ENCODE measurements at places on chromosomes 11 and 22.

GRCh38 chr11:124176925-124177715 is 6.0 kb upstream of the OR10D3 start:
- no peaks in the 10 kb centered on the region for H3K27me3 ChIP-seq
- DNase-seq, result no peak

GRCh38 chr22:43829904-43830851 is 18.1 kb upstream of the EFCAB6 start:
- no peaks in the 10 kb centered on the region for H3K36me3 ChIP-seq
- peaks cover 3% of the 10 kb centered on the region for H3K4me1 ChIP-seq
- no peak overlapping the region for H3K4me3 ChIP-seq
- DNase-seq, result no peak

DNA sequence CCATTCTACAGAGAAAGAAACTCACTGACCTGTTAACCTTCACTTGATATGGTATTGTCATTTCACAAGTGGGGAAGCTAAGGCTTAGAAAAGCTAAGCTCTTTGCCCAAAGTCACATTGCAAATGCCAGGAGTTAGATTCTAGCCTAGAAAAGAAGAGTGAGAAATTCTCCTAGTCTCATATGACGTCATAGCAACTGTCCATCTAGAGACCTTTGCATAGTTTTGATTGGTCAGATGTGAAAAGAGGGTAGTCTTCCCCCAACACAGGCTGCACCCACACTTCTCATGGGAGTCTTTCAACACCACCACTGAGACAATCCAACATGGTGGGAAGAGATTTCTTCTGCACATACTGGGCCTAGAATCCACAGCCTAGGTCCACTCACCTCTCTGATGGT is 197.9 kb downstream of the NTM start:
- no peak overlapping the region for H3K4me3 ChIP-seq
- no peaks in the 10 kb centered on the region for H3K4me1 ChIP-seq
- H3K36me3 ChIP-seq, result no peaks in the 10 kb centered on the region
- H3K27ac ChIP-seq, result no peak overlapping the region
- no peak for DNase-seq

DNA sequence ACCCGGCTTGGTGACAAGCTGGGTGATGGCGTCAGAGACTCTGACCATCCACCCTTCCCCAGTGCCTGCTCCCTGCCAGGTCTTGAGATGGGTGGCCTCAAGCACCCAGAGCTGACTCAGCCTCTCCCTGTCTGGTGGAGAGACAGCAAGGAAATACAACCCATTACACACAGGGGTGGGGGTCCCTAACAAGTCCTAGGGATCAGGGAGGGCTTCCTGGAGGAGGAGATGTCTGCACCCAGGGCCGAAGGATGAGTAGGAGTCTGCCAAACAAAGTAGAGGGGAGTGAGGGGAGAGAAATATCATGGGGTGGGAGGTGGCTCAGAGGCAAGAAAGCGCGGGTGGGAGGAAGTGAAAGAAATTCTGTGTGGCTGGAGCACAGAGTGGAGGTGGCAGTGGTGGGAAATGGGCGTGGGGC is 6.8 kb downstream of the MAFF start:
- H3K4me3 ChIP-seq, result no peak overlapping the region
- no peak overlapping the region for H3K27ac ChIP-seq
- no peaks in the 10 kb centered on the region for H3K36me3 ChIP-seq
- DNase-seq, result no peak

- no peak overlapping the region for H3K27ac ChIP-seq
- H3K27me3 ChIP-seq, result no peaks in the 10 kb centered on the region
- peaks cover 20% of the 10 kb centered on the region for H3K4me1 ChIP-seq
- no peak for DNase-seq
Measured at GRCh38 chr11:10747733-10748132, 3.3 kb upstream of the CTR9 start.

DNA sequence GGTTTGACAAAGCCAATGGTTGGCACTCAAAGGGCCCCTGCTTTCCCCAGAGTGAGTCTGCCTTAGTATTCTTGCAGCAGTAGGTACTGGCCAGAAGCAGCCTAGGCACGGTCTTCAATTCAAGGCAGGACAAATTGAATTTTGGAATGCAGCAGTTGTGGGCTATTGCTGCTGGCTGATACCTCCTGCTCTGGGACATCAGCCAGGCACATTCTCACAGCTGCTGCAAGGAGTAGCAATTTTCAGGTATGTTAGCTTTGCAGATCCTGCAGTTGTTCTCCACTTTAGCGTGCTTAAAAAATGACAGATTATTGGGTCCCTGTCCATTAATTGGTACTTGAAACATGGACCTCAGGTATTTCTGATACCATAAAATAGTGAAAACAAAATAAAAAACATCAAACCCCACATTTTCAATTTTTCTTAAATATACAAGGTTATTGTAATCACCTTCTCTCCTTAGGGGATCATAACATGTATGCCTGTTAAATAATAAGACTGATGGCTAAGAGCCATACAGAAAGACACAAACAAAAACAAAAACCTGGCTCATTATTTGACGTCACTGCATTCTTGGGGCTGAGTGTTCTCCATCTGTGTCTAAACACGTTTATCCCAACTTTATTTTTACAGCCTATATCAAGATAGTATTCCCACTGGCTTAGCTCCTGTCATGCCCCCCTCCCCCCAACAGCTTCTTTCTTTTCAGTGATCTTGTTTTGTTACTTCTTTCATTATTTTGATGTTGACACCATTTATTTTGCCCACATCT is 85.1 kb upstream of the CARD18 start:
- no peaks in the 10 kb centered on the region for H3K36me3 ChIP-seq
- no peaks in the 10 kb centered on the region for H3K27me3 ChIP-seq
- DNase-seq, result no peak
- no peak overlapping the region for H3K27ac ChIP-seq

- no peak for DNase-seq
- H3K36me3 ChIP-seq, result no peaks in the 10 kb centered on the region
- peaks cover 9% of the 10 kb centered on the region for H3K27me3 ChIP-seq
- no peak overlapping the region for H3K27ac ChIP-seq
Measured at GRCh38 chr11:83723999-83724398, 437.8 kb upstream of the CCDC90B start.

DNA sequence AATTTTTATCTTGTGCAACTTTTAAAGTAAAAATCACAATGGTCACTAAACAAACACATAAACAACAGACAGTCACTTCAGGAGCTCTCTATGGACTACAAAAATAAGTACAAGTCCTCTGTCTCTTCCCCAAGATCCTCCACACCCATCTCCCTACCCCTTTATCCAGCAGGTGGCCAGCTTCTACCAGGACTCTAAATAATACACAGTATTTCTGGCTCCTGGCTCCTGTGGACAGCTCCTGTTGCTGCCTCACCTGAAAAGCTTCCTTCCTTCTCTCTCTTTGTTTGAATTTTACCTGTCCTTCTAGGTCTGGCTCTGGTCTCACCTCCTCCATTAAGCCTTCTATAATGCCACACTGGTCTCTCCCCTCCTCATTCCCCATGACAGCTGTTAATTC is 86.1 kb downstream of the CLPB start:
- no peak for DNase-seq
- no peaks in the 10 kb centered on the region for H3K4me1 ChIP-seq
- H3K27me3 ChIP-seq, result no peaks in the 10 kb centered on the region
- no peak overlapping the region for H3K27ac ChIP-seq
- no peak overlapping the region for H3K4me3 ChIP-seq

GRCh38 chr11:22786475-22786874 is 43.1 kb downstream of the SVIP start:
- H3K27me3 ChIP-seq, result no peaks in the 10 kb centered on the region
- no peak for DNase-seq
- H3K36me3 ChIP-seq, result no peaks in the 10 kb centered on the region
- no peak overlapping the region for H3K27ac ChIP-seq
- no peaks in the 10 kb centered on the region for H3K4me1 ChIP-seq
- H3K4me3 ChIP-seq, result no peak overlapping the region

DNA sequence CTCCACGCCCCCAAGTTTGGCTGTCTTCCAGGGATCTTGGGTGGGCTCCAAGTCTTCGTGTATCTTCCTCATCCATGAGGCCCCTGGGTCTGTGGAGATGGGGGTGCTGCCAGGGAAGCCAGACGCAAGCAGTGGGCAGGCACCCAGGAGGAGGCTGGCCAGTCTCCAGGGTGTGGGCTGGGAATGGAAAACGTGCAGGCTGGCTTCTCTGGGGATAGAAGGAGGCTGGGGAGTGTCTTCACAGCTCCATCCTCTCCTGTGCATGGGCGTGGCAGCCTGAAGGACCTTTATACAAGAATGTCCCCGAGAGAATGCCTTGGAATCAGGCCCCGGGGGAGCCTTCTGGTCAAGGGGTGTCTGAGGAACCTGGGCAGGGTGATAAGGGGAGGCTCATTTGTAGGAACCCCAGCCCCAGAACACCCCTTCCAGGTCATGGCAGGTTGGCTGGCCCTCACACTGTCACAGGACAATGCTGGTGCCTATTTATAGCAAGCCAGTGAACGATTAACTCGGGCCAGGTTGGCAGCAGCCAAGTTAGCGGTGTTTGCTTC is 14.0 kb downstream of the SGSM1 start:
- H3K27ac ChIP-seq, result no peak overlapping the region
- no peak for DNase-seq

- no peaks in the 10 kb centered on the region for H3K36me3 ChIP-seq
- no peak for DNase-seq
- H3K4me3 ChIP-seq, result no peak overlapping the region
- no peaks in the 10 kb centered on the region for H3K27me3 ChIP-seq
Measured at GRCh38 chr11:45001466-45002165, 50.9 kb upstream of the TP53I11 start.

GRCh38 chr11:45045683-45046471 is 95.2 kb upstream of the TP53I11 start:
- no peak for DNase-seq
- H3K27ac ChIP-seq, result no peak overlapping the region
- H3K4me1 ChIP-seq, result peaks cover 24% of the 10 kb centered on the region
- no peaks in the 10 kb centered on the region for H3K36me3 ChIP-seq
